ENCODE measurements at places on chromosomes 2 and 18. TPM values are rescaled to one million over a fixed set of nuclear protein-coding genes. Genes with fewer than 3 reads are reported as not detected.

DNA sequence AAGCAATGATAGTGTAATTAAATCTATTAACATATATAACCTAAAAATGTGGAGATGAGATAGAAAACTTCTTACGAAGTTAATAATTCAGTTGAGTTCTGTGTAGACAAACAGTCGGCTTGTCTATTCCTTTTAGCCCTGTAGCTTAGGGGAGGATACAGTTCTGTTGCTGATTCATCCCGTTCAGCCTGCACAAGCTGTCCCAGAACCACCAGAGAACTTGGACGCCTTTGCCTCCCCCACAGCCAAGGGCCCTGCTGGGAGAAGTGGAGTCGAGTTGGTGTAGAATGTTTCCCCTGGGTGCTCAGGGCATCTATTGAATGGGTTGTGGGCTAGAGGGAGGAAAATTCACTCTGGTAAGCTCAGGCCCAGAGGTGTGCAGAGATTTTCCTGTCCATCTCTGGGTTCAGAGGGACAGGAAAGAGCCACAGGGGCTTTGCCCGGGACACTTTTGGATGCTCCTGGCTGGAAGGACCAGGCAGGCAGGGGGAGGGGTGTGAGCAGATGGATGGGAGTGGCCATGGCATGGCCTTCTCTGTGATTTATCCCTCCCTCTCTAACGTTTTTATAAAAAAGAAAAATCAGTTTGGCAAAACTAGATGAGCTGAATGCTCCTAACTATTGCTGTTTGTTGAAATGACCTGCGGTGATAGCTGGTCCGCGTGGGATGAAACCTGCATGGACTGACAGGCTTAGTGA, 42.8 kb upstream of the GALR1 start:
- DNase-seq: no peak

GRCh38 chr2:191345788-191346187, 100.6 kb downstream of the MYO1B start:
- DNase-seq: no peak

DNA sequence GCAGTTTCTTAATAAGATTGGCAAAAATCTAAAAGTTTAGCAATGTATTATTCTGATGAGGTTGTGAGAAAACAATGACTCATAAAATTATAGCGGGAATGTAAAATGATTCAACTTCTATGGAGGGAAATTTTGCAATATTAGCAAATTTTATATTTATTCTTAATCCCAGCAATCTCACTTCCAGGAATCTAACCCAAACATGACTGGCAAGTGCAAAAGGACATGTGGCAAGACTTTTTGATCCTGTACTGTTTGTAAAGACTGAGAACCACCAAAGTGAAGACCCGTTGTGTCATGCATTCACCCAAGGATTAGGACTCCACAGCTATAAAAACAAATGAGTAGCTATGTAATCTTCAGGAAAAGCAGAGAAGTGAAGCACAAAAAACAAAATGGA, 234.8 kb upstream of the KYNU start:
- no peak for DNase-seq

DNA sequence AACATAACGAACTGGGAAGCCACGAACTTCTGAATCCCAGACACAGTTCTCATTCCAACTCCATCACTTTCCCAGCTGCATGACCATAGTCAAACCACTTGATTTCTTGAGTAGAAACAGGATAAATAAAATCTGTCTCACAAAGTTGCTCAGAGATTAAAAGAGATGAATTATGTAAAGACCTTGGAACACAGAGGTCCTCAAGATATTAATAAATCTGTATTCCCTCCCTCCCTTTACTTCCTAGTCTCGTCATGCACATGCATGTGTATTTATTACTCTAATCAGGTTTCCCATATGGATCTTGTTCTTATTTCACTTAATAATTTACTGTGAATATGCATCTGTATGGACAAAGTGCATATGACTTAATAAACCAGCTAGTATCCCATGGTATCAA, 21.1 kb upstream of the CSRNP3 start:
- no peak for DNase-seq

GRCh38 chr2:58939388-58939787, 698.3 kb upstream of the FANCL start:
- no peak for DNase-seq

GRCh38 chr18:12301263-12302005, 6.6 kb upstream of the TUBB6 start:
- DNase-seq: no peak

DNA sequence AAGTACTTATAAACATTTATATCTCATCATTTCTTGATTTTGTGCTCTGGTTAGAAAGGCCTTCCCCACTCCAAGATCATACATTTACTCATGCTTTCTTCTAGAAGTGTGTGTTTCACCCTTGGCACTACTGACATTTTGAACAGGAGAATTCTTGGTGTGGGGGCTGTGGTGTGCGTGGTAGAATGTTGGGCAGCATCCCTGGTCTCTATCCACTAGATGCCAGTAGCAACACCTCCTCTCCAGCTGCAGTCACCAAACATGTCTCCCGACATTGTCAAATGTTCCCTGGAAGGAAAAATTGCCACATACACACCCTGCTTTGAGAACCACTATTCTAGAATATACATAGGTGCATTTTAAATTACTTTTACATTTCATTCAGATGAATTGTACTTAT, 8.7 kb upstream of the TGIF1 start:
- DNase-seq: peak; percentile 18

DNA sequence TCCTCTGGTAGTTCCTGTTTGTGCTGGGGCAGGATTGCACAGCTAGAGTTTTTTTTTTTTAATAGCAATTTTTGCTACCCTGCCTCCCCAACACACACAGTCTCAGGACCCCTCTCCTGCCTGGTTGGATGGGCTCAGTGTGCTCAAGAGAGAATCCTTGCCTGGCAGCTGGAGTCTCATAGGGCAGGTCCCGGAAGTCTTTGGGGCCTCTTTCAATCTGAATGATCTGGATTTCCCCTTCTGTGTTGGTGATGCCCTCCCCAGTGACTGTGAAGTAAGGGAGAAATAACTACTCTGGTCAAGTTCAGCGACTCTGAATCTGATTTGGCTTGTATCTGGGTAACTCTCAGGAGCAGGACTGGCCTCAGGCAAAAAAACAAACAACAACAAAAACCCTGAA, 220.6 kb upstream of the LRRTM1 start:
- no peak for DNase-seq

DNA sequence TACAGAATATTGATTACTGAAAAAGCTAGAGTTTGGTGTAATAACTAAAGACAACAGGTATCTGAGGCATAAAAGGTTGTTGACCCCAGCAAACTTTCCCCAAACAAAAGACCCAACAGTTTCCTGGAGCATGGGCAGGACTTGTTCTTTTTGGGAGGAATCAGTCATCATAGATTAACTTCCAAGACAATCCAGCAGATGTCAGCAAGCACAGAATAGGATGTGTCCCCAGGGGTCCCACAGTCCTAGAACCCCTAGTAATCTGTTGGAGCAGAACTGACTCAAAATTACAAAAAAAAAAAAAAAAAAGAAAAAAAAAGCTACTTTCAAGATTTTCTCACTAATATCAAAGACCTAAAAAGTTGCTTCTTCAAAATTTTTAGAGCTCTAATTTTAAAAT, 564.7 kb upstream of the SLC39A10 start:
- DNase-seq: no peak

GRCh38 chr2:142745691-142746090, 131.8 kb upstream of the KYNU start:
- DNase-seq: no peak

GRCh38 chr2:222240676-222241049, 58.1 kb downstream of the PAX3 start:
- no peak for DNase-seq

GRCh38 chr2:61675204-61675603, 137.0 kb upstream of the XPO1 start:
- no peak for DNase-seq

- DNase-seq: no peak
These were observed 5.5 kb upstream of the MSH6 start for GRCh38 chr2:47777277-47777937.

- no peak for DNase-seq
These were observed 328.2 kb upstream of the CNTNAP5 start for GRCh38 chr2:123696799-123697410.

CARF gene
- total RNA-seq: 98.4 TPM

MBP gene
- total RNA-seq: 36.3 TPM

BCL11A gene
- total RNA-seq: 38.1 TPM

DLX2 gene
- total RNA-seq: not detected

XIRP2 gene
- not detected for total RNA-seq

CEBPZOS gene
- 21.0 TPM for total RNA-seq

UGT1A3 gene
- total RNA-seq: 2.6 TPM

CD8B2 gene
- not detected for total RNA-seq

Measured in transverse colon (tissue), 4 donors.